Amniotic epithelial cell (primary cell): ENCODE measurements at places on chromosomes 12 and 14.

GRCh38 chr14:103213331-103213730 is 90.1 kb downstream of the TNFAIP2 start:
- no peak for DNase-seq

GRCh38 chr12:69846976-69847375 is 21.9 kb downstream of the MYRFL start:
- no peak for DNase-seq

- DNase-seq = no peak
Measured at GRCh38 chr12:110591451-110592051, 8.4 kb upstream of the PPTC7 start.

DNA sequence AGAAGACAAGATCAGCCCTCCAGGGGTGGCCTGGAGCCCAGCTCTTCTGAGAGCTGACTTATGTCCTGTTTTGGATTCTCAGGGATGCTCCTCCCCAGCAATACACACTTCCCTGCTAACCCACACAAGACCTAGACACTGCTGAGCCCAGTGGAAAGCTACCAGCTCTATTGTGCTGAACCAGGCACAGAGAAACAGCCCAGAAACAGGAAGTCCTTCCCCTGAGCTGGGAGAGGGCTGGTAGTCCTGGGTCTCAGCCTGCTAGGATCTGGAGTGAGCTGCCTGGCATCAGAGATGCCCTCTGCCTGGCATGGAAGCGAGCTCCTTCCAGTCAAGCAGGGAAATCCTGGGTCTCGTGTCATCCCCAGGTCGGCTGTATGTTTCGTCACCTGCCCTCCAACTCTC is 1.2 kb upstream of the LAG3 start:
- no peak for DNase-seq
